ENCODE measurements at places on chromosomes 11 and 22.
A peak's percentile ranks its signal among the peaks of the same experiment; 100 is the strongest.

DNA sequence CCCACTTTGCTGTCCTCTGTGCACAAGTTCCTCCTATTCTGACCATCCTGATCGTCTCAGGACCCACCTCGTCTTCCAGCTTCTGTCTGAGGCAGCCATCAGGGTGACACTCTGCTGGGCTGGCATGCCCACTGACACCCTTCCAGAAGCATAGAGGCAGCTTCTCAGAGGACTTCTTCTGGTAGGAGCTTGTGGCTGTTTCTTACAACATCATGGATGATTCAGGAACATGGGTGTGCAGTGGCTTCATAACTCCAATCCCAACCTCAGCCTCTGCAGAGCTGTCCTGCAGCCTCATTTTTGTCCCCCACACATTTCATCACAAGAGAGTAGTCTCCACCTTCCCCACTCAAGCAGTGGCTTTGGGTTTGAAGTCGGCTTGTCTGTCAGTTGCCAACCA is 20.9 kb upstream of the CTR9 start:
- no peak for DNase-seq

GRCh38 chr11:25838918-25839625 is 492.9 kb upstream of the ANO3 start:
- no peak for DNase-seq

DNA sequence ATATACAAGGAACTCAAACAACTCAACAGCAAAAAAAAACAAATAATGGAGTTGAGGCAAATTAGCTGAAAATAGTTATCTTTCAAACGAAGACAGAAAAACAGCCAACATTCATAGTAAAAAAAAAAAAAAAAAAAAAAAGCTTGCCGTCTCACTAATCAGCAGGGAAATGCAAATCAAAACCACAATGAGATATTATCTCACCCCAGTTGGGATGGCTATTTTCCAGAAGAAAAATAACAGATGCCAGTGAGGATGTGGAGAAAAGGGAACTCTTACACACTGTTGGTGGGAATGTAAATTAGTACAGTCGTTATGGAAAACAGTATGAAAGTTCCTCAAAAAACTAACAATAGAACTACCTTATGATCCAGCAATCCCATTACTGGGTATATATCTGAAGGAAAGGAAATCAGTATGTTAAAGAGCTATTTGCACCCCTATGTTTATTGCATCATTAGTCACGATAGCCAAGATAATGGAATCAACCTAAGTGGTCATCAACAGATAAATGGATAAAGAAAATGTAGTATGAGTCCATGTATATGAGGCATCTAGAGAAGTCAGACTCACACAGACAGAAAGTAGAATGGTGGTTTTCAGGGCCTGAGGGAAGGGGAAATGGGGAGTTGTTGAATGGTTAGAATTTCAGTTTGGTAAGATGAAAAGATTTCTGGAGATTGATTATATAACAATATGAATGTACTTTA is 56.0 kb downstream of the USP35 start:
- DNase-seq, result no peak

- DNase-seq, result no peak
Observed at GRCh38 chr22:48889887-48890692, 937.6 kb downstream of the BRD1 start.

DNA sequence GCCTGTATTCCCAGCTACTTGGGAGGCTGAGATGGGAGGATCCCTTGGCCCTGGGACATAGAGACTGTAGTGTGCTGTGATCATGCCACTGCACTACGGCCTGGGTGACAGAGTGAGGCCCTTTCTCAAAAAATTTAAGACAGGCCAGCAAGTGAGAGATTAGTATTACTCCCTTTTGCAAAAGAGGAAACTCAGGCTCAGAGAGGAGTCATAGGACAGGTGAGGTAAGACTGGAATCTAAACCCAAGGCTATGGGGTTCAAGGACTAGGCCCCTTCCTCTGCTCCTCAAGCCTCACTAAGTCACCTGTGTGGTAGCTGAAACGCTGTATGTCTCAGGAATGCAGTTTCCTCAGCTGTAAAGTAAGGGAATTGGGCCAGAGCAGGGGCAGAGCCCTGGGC is 1.6 kb upstream of the P2RY2 start:
- DNase-seq, result no peak

DNA sequence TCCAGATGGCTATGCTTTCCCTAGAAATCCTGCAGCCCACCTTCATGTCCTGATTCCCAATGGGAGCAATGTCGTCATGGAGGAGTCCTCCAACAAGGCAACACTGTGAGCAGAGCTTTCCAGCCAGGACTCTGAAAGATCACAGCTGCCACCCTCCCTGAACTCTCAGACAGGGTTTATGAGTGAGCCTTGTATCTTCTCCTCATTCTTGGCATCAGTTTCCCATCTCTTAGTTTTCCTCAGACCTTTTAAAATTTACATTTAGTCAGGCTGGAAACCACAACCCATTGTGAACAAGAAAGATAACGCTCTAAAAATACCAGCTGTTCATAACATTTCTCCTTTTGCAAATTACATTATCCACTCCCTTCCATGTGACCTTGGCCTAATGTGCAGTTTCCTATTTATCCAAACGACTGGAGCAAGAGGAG is 15.6 kb upstream of the LYVE1 start:
- no peak for DNase-seq

DNA sequence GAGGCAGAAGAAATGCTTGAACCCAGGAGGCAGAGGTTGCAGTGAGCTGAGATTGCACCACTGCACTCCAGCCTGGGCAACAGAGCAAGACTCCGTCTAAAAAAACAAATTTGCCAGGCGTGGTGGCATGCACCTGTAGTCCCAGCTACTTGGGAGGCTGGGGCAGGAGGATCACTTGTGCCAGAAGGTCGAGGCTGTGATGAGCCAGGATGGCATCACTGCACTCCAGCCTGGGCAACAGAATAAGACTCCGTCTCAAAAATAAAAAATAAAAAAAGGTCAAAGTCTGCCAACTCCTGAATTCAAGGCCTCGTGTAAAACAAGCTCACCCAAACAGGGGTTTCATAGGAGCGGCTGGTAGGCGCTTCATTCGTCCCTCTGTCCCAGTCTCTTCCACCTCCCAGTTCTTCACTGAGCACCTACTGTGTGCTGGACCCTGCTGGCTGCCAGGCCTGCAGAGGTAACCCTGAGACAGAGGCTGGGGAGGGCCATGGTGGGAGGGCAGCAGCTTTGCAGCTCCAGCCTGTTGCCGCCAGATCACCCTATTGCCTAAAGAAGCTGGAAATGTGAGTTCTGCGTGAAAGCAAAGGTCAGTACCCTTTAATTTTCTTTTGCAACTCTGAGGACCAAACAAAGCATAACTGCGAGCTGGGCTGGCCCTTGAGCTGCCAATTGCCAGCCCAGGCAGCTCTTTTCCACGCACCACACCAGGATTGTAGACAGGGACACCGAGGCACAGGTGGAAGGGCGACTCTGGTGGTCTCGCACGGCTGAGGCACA is 15.3 kb downstream of the RPL3 start:
- no peak for DNase-seq

GRCh38 chr11:121067453-121067852 is 33.6 kb upstream of the TECTA start:
- DNase-seq, result no peak

GRCh38 chr11:14075118-14076078 is 112.9 kb downstream of the SPON1 start:
- peak; percentile 64 for DNase-seq

DNA sequence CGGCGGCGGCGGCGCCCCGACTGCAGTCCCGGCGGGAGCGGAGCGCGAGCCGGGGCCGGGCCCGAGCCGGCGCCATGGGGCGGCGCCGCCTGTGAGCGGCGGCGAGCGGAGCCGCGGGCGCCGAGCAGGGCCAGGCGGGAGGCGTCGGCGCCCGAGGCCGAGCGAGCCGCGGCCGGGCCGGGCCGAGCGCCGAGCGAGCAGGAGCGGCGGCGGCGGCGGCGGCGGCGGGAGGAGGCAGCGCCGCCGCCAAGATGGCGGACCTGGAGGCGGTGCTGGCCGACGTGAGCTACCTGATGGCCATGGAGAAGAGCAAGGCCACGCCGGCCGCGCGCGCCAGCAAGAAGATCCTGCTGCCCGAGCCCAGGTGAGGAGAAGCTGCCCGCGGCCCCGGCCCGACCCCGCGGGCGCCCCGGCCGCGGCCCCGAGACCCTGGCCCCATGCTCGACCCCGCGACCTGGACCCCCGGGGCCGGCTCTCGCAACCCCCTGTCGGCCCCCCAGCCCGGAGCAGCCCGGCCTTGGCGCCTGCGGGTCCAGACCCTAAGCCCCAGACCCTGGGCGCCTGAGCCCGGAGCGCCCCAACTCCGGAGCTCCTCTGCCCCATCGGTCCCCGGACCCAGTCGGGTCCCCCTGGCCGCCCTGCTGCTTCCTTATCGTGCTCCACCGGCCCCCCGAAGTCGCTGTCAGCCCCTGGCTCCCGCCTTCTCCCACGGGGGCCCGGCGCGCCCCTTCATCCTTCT is at the start of gene GRK2:
Gene GRK2 (plus strand): TSS at position 25 of the 739 bp plus-strand sequence. CDS start 227 bp downstream, at position 252.
- peak; percentile 56 for DNase-seq

DNA sequence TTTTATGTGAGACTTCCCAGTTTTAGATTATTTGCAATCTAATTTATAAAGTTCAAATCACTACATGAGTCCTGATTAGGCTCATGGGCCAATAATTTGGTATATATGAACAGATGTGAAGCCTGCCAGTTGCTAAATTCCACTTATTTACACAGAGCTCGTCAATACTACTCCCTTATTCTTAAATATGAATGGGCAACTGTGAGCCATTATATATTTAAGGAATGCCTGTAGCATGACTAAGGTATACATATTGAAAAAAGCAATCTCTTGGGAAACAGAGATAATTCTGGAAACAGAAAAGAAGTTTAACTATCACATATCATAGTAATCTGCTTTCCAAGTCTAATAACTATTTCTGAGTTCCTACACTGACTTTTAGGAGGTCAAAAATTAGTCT is 27.0 kb downstream of the RBMXL2 start:
- no peak for DNase-seq

GRCh38 chr22:45093609-45094008 is 70.1 kb upstream of the NUP50 start:
- DNase-seq, result no peak

DNA sequence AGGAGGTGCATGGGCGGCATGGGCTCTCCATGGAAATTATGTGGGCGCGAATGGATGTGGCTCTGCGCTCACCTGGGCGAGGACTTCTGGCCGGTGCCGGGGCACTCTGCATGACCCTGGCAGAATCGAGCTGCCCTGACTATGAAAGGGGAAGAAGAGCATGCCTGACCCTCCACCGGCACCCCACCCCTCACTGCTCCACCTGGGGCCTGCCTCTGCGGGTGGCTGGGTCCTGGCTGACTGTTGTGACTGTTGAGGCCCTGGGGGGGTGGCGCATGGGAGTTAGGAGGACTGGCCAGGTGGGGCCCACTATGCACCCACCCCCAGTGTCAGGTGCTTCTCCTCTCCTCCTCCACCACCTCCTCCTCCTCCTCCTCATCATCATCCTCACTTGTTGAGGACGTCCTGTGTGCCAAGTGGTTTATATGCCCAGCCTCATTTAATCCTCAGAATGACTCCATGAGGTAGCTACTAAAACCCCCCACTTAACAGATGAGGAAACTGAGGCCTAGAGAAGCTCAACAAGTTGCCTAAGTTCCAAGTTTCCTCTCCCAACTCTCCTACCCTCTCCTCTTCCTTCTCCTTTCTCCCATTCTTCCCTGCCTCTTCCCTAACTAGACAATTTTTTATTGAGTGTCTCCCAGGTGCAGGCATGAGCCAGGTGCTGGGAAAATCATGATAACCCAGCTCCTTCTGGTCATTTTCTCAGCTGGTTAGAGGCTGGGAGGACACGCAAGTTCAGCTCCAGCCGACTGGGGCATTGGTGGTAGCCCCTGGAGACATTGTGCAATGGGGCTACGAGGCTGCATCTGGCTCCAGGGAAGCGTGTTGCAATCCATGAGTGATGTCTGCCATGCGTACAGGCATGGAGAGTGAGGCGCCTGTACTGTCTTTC is 2.3 kb downstream of the MYEOV start:
- peak; percentile 10 for DNase-seq

DNA sequence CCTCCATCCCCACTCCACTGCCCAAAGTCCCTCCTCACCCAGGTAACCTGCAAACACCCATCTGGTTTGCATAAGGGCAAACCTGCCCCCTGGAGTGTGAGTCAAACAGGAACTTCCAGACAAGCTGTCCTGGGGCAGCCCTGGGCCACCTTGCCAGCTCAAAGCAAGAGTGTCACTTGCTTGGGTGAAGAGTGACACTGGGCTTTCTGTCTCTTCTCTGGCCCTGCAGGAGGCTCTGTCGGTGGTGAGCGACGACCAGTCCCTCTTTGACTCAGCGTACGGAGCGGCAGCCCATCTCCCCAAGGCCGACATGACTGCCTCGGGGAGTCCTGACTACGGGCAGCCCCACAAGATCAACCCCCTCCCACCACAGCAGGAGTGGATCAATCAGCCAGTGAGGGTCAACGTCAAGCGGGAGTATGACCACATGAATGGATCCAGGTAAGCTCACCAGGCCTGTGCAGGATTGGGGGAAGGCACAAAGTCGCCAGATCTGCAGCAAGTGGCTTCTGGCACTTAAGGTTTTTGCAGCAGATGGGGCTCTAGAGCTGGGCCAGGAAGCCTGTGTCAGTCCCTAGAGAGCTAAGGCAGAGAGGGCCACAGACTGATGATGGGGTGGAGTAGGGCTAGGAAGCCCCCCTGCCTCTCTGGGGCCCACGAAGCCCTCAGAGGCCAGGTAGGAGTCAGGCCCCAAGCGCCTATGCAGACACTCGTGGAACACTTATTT is 64.2 kb downstream of the FLI1 start:
- DNase-seq, result no peak

- peak; percentile 95 for DNase-seq
Observed at GRCh38 chr11:819943-820649, 1.4 kb downstream of the PNPLA2 start.

DNA sequence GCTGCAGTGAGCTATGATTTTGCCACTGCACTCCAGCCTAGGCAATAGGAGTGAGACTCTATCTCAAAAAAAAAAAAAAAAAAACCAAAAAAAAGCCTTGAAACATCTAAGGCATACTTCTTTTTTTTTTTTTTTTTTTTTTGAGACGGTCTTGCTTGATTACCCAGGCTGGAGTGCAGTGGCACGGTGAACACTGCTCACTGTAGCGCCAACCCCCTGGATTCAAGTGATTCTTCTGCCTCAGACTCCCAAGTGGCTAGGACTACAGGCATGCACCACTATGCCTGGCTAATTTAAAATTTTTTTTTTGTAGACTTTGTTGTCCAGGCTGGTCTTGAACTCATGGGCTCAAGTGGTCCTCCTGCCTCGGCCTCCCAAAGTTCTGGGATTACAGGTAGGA is 19.5 kb downstream of the ARFGAP3 start:
- no peak for DNase-seq

Measured in CD4-positive, alpha-beta T cell treated with Interleukin-12 subunit alpha and Interleukin-12 subunit beta, for 1 hour (primary cell).